ENCODE measurements at places on chromosomes 2 and 18. TPM values are rescaled to one million over a fixed set of nuclear protein-coding genes. Genes with fewer than 3 reads are reported as not detected.

The CYP27C1 gene
- not detected for total RNA-seq

The TUBA3D gene
- total RNA-seq: not detected

The CDK15 gene
- total RNA-seq: not detected

DNA sequence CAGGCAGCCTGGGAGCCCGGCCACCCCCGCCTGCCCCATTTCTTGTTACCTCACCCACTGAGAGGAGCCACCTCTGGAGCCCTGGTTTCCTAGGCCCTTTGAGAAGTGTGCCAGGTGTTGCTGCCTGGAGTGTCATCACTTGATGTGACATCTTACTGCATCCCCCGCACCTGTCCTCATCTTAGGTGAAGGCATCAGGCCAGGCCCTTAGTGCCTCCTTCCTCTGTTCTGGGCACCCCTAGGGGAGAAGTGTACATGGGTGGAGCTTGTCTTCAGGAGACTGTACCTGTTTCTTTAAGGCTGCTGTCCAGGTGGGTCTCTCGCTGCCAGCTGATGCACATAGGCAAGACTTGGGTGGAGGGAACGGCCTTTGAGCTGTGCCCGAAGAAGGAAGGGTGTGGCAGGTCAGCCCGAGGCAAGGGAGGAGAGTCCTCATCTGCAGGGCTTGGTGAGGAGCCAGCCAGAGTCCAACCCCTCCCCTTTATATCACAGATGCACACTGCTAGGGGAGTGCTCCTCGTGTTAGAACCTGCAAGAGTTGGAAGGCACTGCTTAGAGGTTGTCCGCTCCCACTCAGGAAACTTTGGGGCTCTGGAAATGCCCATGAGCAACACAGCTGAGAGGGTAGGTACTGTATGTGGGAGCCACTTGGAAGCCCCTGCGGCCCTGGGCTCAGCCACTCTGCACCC is 45.9 kb downstream of the NCK2 start:
- no peak for DNase-seq

- no peak for DNase-seq
Observed at GRCh38 chr2:38074058-38074763, 1.7 kb downstream of the CYP1B1 start.

DNA sequence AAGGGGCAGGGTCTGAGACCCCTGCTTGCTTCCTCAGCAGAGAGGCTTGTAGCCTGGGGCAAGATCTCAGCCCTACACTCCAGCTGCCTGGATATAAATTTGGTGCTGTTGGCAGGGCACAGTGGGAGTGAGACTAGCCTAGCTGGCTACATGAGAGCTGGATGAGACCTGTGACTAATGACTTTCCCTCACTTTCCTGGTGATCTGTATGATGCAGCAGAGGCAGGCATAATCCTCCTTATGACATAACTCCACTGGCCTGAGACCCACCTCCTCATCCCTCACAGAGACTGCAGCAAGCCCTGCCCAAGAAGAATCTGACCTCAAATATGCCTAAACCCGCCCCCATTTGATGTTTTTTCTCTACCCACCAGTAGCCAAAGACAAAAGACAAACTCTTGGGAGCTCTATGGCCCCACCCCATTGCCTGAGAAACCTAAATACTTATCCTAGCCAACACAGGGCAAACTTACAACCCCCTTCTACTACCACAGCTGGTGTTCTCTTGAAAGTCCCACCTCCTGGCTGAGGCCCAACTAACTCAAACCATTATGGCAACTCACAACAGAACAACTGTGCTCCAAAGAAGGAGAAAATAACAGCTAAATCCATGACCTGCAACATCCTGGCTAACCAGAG is 102.7 kb downstream of the NR4A2 start:
- no peak for DNase-seq

GRCh38 chr2:28048341-28048740 is 157.8 kb downstream of the BABAM2 start:
- no peak for DNase-seq

DNA sequence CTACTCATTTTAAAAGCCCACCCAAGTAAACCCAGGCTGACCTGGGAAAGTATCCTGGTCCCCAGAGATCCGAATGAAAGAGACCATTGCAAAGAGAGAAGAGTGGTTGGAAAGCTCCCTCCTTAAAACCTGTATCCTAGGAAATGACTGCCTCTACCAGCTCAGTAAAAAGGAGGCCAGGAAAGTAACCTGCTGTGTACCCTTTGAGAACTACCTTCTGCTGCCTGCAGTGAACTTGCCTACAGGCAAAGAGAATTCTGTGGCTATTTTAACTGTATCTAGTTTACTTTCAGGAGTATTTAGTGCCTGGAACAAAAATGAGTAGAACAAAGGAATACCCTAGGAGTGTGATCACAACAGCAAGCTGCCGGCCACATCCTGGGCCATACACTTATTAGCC is 641.7 kb upstream of the NRXN1 start:
- DNase-seq: no peak

- no peak for DNase-seq
Observed at GRCh38 chr2:46382331-46383112, 85.3 kb downstream of the EPAS1 start.

- DNase-seq: no peak
Observed at GRCh38 chr2:120526047-120526562, 180.2 kb downstream of the INHBB start.

- no peak for DNase-seq
Observed at GRCh38 chr2:1866402-1867111, 122.2 kb upstream of the PXDN start.

All from pulmonary artery endothelial cell (primary cell).